NAMALWA (cell line): ENCODE measurements at places on chromosomes 3 and 15.

DNA sequence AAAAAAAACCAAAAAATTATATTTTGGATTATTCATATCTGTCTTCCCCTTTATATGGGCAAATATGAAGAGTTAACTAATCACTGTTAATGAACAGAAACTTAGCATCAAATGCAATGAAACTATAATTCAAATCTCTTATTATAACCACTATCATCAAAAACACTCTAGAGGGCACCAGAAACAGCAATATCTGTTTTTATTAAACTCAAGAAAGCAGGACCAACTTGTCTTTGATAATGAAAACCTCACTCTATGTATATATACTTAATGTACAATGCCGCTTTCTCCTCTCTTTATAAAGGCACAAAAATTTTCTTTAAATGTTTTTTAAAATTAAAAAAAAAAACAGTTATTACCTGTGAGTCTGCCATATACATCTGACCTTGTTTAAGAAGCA, 92.7 kb downstream of the UACA start:
- DNase-seq, result peak; percentile 4

- no peak for DNase-seq
Measured at GRCh38 chr3:148736086-148736485, 38.4 kb downstream of the AGTR1 start.

DNA sequence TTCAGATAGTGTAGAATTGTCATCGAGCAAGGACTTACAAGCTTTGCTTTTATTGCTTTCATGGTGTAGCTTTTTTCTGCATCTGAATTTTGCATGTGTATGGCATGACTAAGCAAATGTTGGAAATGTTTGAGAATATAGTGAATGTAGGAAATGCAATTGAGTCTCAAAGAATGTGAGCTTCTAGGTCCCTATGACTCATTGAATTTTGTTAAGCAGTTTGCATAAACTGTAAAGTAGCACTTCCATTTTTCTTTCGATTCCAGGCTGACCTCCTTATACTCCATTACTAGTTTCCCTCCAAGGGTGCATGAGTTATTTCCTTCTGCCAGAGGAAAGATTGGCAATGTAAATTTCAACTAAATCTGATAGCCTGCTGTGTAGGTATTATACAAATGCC, 619.2 kb downstream of the DIPK2A start:
- DNase-seq, result no peak

DNA sequence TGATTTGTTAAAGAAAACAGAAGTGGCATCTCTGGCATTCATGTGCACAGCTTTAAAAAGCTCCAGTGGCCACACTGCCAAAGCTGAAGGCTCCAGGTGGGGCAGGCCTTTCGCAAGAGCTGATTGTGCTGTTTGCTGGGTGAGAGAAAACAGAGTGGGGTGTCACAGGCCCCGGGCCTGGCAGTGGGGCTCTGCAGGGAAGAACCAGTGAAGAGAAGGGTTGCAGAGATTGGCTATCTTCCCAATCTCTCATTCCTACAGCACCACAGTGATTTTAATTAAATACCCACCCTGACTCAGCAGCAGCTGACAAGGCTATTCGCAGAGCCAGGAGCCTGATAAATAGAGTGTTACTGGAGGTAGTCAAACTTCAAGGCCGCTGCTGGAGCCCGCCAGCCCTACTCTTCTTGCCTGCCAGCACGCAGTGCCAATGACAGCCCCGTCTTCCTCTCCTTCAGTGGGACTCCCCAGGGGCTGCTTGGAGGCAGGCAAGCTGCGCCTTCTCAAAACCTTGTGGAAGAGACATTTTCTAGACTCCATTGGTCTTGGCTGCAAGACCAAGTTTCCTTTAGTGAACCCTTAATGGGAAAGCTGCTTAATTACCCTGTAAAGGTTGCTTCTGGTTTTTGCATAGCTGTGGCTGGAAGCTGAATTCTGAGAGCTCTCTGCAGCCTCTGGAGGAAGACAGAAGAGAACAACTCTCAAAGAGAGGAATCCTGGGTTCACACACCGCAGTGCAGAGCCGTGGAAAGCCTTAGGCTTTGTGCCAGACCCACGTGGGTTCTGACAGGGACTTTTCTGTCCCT, 225.8 kb upstream of the SLCO3A1 start:
- DNase-seq, result no peak

DNA sequence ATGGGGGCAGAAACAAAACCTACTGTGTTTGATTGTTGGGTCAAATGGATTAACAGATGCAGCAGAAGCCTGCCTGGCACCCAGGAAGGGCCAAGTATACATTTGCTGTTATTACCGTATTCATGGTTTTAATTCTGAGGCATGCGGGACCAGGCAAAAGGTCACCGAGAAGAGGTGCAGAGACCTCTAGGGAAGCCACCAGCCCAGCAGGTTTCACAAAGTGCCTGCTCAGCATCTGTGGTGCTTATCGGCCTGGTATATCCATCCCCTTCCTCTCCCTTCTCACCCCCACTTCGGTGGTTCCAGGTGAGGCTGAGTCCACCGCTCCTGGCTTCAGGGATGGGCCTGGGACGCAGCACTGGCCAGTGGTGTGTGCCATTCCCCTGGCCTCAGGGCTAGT, 13.1 kb downstream of the TPRA1 start:
- DNase-seq, result no peak

DNA sequence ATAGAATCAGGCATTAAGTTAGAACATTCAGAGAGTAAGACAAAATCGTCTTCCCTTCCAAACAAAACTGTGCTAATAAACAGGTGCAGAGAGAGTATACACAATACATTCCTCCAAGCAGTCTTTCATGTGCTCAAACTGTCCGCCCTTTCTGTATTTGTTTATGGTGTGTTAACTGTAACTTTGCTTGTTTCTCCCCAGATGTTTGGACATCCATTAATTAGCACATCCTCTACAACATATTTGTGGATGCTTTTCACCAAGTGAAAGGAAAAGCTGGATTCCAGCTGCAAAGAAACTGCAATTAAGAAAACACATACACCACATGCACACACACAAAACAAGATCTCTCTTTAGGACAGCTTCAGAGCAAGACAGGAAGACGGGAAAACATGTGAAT, 912.6 kb downstream of the NTRK3 start:
- DNase-seq, result no peak

- peak; percentile 32 for DNase-seq
Measured at GRCh38 chr15:49875392-49875791, 243.6 kb downstream of the ATP8B4 start.

GRCh38 chr3:171526146-171526545, 65.9 kb upstream of the TNIK start:
- DNase-seq, result no peak

DNA sequence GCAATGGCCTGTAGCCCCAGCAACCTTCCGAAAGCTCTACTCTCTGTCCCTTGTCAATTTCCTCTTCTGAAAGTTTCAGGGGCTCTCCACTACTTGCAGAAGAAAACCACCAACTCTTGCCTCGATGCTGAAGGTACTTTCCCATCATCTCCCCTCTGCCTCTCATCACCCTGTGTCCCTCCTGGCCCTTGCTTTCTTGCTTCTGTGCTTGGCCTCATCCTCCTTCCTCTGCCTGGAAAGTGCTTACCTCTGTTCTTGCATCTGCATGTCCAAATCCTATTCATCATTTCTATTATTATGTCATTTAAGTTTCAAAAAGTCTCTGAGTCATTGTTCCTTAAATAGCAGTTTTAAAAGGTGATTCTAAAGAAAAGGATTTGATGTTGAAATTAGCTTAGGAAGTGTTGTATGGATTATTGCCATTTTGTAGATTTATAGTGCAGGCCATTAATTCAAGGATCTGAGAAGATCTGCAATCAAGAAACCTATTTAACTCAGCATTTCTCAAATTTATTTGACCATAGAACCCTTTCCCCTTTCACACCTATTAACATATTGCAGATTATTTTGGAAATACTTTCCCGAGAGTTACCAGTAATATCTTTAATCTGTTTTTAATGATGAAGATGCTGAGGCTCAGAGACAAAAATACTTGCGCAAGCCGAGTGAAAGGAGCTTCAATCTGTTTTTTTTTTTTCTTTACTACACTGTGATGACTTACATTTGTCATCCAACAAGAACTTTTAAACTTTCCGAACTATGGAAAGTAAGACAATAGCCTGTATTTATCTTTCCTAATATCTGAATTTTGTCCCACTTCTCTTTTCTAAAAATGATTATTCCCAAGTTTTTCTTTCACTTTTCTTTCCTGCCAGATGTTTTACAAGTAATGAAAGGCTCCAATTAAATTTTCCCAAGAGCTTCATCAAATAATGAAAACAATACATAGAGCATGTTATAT, 22.3 kb upstream of the CFAP161 start:
- no peak for DNase-seq

GRCh38 chr15:83283813-83284558, 478 bp downstream of the BNC1 start:
- no peak for DNase-seq

DNA sequence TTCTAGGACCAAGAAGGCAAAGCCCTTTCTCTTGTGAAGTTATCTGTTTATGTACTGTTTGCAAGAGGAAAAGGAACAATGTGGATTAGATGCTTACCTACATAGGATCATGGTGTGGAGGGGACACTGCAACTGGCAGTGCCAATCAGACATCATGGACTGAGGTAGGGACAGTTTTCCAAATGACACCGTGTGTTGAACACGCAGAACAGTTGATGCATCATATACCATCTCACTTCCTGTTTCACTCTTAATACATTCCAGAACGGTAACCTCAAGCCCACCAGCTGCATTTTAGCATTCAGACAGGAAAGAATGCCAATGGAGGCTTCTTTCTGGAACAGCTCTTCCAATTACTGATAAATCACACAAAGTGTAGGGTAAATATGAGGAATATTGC, 397.7 kb upstream of the LMCD1 start:
- DNase-seq, result peak; percentile 8

GRCh38 chr3:124019291-124019690, 27.4 kb upstream of the ROPN1 start:
- no peak for DNase-seq

DNA sequence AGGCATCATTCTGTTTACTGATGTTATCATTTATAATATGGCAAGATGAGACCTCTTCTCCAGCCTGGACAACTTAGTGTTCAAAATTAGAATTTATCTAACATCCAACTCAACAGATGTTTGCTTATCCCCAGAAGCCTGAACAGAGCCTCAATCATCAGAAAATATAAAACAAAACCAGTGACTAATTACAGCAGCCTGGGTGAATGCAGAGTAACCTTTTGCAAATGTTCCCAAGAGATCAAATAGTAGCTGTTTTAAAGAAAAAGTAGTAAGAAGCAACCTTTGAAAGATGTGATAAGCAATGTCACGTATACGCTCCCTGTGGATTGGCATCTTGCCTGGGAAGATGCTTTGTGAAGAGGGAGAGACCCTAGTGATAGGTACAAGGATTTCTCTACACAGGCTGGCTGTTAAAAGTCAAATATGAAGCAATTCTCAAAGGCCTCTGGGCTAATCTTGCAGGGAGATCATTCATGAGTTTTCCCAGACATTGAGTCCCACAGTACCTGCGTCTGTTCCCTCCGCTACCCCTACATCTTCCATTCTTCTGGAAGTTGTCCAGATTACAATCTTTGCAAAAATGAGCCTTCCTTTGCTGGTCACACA, 39.3 kb upstream of the PRICKLE2 start:
- no peak for DNase-seq

GRCh38 chr3:14520967-14521366, 19.2 kb downstream of the GRIP2 start:
- no peak for DNase-seq

- DNase-seq, result no peak
Measured at GRCh38 chr3:42725454-42725853, 22.9 kb upstream of the HHATL start.

- DNase-seq, result no peak
Measured at GRCh38 chr3:49017229-49017970, 980 bp downstream of the DALRD3 start.

DNA sequence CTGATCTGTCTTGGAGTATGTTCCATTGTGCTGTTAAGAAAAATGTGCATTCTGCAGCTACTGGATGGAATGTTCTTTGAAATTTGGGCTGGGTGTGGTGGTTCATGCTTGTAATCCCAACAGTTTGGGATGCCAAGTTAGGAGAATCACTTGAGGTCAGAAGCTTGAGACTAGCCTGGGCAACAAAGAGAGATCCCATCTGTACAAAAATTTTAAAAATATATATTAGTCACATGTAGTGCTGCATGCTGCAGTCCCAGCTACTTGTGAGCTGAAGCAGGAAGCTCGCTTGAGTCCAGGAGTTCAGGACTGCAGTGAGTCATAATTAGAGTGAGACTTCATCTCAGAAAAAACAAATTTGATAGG, 62.8 kb upstream of the PLSCR4 start:
- no peak for DNase-seq

- DNase-seq, result no peak
Measured at GRCh38 chr3:113148284-113148683, 63.1 kb upstream of the BOC start.

DNA sequence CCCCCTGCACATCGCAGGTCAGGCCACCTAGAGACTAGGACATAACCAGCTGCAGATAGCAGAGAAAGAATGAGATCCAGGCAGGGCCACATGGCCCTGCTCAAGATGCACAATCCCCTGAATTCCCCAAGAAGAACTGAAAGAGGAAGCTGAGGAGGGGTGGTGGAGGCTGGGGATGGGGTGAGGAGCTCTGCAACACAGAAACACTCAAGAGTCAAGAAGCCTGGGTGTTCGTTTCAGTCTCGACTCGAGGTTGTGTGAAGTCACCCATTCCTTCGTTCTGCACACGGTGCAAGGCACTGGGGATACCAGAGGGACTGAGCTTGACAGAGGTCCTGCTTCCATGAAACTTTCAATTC, 62.0 kb downstream of the TLE3 start:
- peak; percentile 74 for DNase-seq

DNA sequence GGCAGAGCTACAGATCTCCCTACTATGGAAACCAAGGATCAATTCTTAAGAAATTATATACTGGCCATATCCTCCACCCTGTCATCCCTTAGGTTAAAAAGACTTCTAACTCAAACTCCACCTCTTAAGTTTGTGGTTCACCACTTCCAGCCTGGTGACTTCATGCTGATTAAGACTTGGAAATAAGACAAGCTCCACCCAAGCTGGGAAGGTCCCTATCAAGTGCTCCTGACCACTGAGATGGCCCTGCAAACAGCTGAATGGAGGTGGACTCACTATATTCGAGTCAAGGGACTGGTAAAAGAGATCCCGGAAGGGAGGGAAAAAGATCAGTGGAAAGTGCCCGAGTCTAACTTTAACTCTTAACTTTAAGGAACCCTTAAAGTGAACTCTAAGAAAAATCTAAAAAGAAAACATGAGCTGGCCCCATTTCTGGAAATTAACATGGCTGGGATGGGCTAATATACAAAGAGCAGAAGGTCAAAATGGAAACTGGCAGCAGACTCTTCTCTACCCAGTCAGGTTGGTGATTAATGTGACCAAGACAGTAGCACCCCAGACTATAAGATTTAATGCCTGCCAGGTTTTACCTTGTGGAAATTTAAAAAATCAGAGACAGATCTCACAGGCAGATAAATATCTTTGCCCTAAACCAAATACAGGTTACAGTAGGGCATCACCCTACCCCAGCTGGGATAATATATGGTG, 43.9 kb downstream of the PPCDC start:
- DNase-seq, result no peak

GRCh38 chr3:8709801-8710507, 23.6 kb upstream of the CAV3 start:
- no peak for DNase-seq
